LHCN-M2 (cell line): ENCODE measurements at places on chromosomes 4 and X. TPM values are rescaled to one million over a fixed set of nuclear protein-coding genes. Genes with fewer than 3 reads are reported as not detected.

- no peak for DNase-seq
Measured at GRCh38 chr4:37517326-37517725, 168.8 kb downstream of the RELL1 start.

DNA sequence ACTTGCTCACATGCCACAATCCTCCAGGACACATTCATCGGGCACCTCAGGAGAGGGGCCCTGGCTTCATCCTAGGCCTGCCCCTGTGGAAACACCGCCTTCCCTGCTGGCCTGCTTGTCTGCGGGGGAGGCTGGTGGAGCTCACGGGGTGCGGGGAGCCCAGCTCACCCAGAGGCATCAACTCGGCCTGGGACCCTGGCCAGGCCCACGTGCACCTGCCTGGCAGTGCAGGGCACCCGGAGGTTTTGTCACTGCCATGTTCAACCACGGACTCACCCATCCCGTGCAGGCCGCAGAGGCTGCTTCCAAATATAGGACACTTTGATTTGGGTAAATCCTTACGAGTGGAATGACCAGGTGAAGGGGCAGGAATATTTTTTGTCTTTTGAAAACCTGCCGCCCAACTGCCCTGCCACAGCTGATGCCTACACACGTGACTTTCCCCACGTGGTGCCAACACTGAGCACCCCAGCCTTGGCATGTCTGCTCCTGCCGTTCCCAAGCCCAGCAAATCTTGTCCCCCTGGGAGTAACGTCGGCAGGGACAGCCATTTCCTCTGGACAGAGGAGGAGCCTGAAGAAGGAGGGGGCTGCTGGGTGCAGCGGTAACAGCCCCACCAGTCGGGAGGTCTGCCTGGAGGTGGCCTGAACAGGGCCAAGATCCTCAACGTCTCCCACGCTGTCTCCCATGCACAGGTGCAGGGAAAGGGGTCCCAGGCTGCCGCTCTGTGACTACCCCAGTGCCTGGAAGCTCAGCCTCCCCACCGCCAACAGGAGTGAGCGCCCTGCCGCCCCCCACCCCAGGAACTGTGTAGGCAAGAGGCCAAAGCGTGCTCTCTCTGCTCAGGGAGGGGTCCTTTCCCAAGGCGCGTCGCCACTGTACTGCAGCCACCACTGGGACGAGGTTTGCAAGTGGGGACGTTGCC is 8.5 kb downstream of the MXD4 start:
- DNase-seq: no peak

- no peak for DNase-seq
Measured at GRCh38 chrX:68721546-68721945, 74.1 kb downstream of the STARD8 start.

DNA sequence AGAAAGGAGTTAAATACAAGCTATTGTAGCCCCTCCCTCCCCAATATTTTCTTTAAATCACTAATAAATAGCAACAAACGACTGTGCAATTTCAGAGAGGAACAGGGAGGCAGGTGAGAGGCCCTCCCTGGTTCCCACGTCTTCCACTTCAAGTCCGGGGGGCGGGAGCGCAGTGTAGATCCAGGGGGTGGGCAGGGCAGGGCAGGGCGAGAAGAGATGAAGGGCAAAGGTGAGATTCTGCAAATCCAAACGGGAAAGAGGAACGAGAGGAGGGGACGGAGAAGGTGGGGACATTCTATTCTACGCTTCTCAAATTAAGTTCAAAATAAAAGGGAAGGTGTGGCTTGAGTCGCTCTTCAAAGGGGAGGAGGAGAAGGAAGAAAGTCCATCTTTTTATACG is 6.8 kb downstream of the NKX6-1 start:
- DNase-seq: no peak

- no peak for DNase-seq
Measured at GRCh38 chrX:95427389-95427788, 1257.3 kb upstream of the DIAPH2 start.

DNA sequence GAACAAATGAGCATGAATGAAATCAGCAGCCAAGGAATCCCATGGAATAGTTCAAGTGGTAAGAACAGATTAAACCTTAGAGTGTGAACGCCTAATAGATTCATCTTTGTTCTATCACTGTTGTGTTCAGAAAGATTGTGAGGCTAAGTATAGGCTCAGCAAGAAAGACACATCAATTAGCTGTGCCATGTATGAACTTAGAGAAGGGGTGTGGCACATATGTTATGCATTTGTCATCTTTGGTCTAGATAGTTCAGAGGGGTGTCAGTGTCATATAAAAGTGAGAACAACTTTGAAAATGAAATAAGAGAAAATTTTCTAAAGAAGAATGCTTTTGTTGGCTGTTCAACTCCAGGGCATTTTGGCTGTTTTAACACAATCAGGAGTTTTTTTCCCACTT is 9.4 kb downstream of the DAPP1 start:
- no peak for DNase-seq

- DNase-seq: no peak
Measured at GRCh38 chr4:47215759-47216158, 184.4 kb downstream of the GABRB1 start.

DNA sequence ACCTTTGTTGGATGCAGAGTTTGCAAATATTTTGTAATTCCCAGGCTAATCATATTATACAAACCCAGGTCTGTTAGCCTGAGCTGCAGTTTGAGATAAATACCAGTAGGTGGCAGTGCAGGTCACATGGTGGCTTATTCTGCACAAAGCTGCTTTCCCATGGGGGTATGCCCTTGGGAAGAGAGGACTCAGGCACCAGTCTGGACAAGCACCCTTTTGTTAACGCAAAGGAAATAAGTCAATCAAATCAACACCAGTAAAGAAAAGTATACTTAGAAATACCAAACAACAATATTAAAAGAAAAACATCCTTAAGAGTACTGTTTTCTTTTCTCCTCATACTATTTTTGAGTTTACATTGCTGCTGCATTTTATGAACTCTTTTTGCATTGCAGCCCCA is 389.0 kb upstream of the ZFP42 start:
- DNase-seq: peak; percentile 69

DNA sequence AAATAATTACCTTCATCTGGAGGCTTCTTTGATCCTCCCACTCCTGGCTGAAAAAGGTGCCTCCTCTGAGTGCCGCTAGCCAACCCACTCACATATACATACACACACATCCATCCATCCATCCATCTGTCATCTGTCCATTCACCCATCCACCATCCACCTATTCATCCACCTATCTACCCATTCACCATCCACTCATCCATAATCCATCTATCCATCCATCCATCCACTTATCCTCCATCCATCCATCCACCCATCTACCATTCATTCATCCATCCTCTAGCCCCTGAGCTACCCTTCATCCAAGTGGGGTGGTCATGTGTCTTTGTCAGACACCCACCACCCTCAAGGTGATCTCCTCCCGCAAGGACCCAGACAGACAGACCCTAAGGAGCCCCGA is 181.5 kb upstream of the PSAPL1 start:
- no peak for DNase-seq

DNA sequence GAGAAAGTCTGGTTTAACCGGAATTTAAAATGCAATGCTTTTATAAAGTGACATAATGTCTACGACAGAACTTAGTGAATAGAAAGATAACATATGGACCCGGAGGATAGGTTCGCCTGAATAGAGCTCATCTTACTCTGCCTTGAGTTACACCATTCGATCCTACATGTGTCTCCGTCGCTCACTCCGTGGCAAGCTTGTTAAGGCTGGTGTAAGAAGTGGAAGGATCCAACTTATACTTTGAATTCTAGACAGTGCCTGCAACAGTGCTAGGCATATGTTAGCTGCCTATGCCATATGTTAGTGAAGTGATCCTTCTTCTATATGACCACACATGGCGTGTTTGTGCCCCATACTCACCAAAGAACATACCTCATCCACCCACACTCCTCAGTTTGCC is 50.9 kb downstream of the SEL1L3 start:
- DNase-seq: no peak

GRCh38 chr4:32477518-32477917 is 1757.3 kb downstream of the PCDH7 start:
- no peak for DNase-seq

- DNase-seq: peak; percentile 93
Measured at GRCh38 chrX:46791927-46792809, 33.2 kb upstream of the SLC9A7 start.

DNA sequence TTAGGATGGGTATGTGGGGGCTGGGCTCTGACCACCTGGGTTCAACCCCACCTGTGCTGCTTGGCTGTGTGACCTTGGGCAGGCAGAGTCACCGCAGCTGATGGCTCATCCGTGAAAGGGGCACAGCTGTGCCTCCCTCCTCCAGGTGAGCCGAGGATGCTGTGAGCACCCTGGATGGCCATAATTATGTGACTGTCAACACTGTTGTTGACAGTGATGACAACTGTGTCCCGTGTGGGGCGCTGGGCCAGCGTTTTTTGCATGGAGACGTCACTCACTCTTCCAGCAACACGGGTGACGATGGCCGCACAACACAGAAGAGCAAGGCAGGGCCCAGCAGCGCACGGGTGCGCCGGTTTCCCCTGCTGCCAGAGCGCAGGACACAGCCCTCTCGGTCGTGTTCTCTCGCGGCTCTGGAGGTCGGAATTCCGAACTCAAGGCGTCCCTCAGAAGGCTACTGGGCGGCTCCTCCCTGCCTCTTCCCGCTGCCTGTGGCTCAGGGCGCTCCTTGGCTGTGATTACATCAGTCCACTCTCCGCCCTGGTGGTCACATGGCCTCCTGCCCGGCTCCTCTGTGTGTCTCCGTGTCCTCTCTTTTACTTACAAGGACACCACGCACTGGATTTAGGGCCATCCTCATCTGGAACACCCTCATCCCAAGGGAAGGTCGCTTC is 1.3 kb downstream of the SH3TC1 start:
- no peak for DNase-seq

GRCh38 chrX:7073336-7073735 is 74.2 kb upstream of the STS start:
- no peak for DNase-seq

DNA sequence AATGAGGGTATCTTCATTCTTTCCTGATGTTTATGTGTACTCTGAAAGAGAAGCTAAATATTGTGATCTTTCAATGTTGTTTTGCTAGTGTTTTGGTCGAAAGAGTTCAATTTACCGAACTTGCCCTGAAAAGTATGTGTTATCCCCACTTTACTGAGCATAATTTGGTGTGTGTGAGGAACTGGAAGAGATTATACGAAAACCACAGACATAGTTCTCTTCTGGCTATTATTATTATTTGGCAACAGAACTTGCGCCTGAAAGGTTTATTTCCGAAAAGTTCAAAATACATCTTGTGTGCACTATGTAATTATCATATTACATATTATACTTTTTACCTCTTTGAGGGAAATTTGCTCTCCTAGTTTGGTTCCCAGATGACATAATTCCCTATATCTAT is 232.5 kb upstream of the INTU start:
- DNase-seq: no peak

DNA sequence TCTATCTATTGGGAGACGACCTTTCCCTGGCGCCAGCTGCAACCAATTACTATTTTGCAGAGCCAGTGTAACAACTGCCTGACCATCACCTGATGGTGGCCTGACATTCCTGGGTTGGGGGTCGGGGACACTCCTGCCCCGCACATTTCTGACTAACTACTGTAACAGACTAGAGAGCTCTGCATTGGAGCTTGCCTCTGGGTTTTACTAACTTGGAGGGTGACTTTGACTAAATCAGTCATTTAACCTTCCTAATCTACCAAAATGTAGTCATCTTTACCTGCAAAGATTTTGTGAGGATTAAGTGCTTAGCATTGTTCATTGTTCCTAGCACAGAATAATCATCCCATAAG is 37.5 kb upstream of the ABCG2 start:
- DNase-seq: no peak

- DNase-seq: no peak
Measured at GRCh38 chrX:68273887-68274286, 159.4 kb downstream of the OPHN1 start.

GRCh38 chr4:92455951-92456350 is 152.2 kb downstream of the GRID2 start:
- peak; percentile 0 for DNase-seq

DNA sequence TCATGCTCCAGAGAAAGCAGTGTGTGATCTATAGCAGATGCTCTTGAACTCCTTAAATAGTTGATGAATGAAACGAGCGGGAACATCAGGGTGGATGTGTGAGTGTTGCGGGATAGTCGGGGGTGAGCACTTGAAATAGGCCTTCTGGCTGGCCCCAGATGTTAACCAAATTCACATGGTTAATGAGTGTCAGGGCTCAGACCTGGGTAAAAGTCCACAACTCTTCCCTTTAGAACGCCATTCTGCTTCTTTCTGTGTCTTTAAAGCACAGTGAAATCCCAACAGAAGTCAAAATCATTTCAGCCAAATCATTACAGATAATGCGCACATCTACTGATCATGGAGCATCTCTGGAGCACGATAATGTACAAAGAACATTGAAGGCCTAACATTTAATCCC is 249.4 kb upstream of the BOD1L1 start:
- no peak for DNase-seq

DNA sequence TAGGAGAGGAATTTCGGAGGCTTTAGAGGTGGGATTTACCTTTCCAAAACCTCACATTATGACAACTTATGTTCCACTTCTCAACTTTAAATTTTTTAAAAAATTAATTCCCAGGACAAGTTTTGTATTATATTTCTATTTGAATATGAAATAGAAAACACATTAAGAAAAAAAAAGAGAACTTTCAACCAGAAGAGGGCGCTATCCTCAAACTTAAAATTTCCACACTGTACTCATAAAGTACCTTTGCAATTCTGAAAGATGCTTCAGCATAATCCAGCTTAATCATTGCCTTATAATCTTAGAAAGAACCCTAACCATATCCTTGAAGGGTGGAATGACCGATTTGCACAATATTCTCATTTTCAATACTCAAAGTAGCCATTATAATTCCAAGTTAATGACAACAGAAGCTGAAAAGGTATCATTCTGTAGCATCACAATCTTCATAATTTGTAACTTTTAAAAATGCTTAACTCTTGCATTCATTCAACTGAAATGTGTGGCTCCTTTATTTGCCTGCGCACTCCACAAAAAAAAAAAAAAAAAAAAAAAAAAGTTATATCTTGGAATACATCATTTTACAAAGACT is 158.0 kb downstream of the KCNIP4 start:
- DNase-seq: peak; percentile 59

GRCh38 chr4:69881173-69881773 is 21.3 kb upstream of the SULT1E1 start:
- peak; percentile 39 for DNase-seq

XK gene
- total RNA-seq: 0.11 and 0.13 TPM in 2 replicates

RPL9 gene
- total RNA-seq: 2,563 and 3,780 TPM in 2 replicates

DOCK11 gene
- 4.2 and 5.5 TPM in 2 replicates for total RNA-seq

NMU gene
- total RNA-seq: 0.34 TPM in 1 of 2 replicates, not detected in the other

SPANXD gene
- total RNA-seq: not detected in 2 replicates

BCORL1 gene
- total RNA-seq: 0.90 and 1.4 TPM in 2 replicates

MGARP gene
- total RNA-seq: 1.8 and 2.1 TPM in 2 replicates

F9 gene
- not detected in 2 replicates for total RNA-seq

HMX1 gene
- not detected in 2 replicates for total RNA-seq
